ENCODE measurements at places on chromosomes 2 and 18.

GRCh38 chr2:42169874-42170521 is 845 bp downstream of the EML4 start:
- DNase-seq, result no peak

- no peak for DNase-seq
These were observed at the start of gene CCDC178 for GRCh38 chr18:33440060-33441043. Gene CCDC178 (minus strand): TSS chr18:33440721. CDS start chr18:33412088, 28,633 bp downstream.

GRCh38 chr2:10300328-10300920 is 2.3 kb upstream of the HPCAL1 start:
- DNase-seq, result no peak

DNA sequence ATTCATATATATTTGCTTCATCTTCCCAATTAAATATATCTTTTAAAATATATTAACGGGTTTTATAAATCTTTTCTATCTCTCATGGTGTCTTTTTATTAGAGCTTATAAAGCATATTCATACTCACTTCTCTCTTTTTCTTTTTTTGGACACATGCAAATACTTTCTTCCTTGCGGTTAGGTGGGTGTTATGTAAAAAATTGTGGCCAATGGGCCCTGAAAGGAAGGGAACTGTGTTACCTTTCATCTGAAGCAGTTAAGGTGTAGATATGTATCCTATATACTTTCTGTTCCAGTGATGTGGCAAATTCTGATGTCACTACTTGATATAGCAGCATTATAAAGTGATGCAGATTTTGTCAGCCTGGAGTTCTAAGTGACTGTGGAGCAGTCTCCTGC is 714.5 kb downstream of the PLCL1 start:
- no peak for DNase-seq

GRCh38 chr2:202172439-202173211 is 65.8 kb downstream of the SUMO1 start:
- no peak for DNase-seq

GRCh38 chr2:14827226-14828023 is 194.9 kb downstream of the LRATD1 start:
- DNase-seq, result no peak

DNA sequence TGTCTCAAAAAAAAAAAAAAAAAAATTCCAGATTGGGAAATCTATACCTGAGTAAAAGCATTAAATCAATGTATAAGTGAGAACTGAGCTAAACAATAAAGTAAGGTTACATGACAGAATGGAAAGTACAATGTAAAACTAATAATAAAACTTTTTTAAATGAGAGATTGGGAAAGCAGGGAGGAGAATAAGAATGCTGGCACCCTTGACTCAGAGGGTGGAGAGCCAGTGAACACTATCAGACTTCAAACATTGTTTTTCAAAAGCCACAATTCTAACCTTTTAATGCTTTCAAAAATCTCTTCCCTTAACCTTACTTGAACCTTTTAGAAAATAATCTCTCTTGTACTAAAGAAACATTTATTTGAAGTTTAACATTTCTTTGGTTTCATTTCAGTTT is 63.5 kb downstream of the TBC1D8 start:
- no peak for DNase-seq

DNA sequence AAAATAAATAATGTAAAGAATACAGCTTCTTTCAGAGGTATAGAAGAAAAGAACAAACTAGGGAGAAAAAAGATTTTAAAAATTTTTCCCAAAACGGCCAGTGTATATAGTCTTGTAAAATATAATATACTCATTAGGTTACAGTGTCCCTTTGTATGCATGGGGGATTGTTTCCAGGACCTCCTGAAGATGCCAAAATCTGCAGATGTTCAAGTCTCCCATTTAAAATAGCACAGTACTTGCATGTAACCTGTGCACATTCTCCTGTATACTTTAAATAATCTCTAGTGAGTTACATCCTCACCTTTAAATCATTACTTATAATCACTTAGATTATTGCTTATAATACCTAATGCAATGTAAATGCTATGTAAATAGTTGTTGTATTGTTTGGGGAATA is 80.6 kb upstream of the LRRTM4 start:
- no peak for DNase-seq

DNA sequence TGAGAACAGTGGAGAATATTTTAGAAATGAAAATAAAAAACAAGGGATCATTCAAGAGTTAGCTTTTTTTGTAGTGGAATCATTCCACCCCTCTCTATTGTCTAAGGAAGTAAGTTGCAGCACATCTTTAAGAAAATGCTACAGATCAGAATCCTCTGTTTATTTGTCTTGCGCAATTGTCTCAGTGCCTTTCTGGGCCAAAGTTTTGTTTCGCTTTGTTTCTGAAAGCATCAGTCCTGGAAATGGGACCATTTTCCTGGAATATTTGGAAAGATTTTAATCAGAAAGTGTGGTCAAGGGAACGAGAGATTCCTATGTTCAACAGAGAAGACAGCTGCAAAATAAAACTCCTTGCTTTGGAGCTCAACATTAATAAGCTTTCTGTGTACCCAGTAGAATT is 74.0 kb downstream of the NRXN1 start:
- DNase-seq, result no peak

- DNase-seq, result no peak
These were observed 48.3 kb upstream of the STK17B start for GRCh38 chr2:196219671-196220070.

- DNase-seq, result no peak
These were observed 210.1 kb downstream of the WDR7 start for GRCh38 chr18:56861244-56861643.

DNA sequence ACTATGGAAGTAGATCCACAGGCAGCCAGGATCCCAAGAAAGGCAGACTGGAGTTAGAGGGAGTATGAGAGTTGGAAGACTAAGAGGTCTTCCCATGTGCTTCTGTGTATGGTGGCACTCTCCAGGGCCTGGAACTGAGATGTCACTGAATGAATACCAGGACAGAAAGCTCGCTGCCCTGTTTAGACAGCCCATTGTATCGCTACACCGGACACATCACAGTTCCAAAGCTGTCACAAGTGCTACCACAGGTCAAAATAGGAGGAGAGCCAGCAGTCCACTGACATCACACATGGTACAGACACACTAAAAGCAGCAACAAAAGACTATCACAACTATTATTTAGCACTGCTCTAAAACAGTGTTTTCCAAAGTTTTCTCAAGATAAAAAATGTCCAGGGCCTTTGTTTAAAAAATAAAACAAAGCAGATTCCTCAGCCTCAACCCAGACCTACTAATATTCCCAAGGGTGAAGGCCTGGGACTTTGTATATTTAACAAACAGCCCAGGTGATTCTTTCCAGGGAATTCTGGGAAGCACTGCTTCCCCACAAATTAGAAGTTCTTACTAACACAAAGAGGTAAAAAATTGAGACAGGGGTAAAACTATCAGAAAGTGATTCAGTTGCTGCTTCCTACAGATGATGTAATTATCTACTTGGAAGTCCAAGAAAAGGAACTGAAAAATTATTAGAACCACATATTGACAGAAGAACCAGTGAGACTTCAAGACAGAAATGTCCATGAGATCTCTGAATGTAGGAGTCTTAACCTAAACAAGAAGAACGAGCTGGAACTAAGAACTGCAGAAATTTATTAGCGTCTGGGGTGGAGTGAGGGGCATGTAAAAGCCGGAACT is 116.0 kb downstream of the DTNB start:
- DNase-seq, result no peak

- no peak for DNase-seq
These were observed 586.3 kb upstream of the SALL3 start for GRCh38 chr18:78393086-78393862.

- no peak for DNase-seq
These were observed 339.8 kb downstream of the DYSF start for GRCh38 chr2:71792926-71793761.

- DNase-seq, result no peak
These were observed 93.8 kb upstream of the LDAH start for GRCh38 chr2:20916604-20917286.

- no peak for DNase-seq
These were observed 95.3 kb downstream of the MREG start for GRCh38 chr2:215917953-215918620.

DNA sequence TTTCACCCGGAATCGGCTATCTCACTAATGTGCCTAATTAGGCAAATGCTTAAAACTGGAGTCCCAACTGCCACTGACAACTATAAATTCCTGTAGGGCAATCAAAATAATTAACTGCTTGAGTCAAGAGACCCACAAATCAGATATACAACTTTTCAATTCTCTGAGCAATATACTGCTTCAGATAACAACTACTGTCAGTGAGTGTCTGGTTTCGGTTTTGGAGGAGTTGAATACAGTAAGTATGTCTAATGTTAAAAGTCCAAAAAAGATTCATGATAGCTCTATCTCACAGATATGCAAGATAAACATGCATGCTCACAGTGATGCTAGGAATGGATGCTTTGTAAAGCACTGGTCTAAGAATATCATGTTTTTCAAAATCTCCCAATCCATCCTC is 283.3 kb downstream of the NRXN1 start:
- no peak for DNase-seq

DNA sequence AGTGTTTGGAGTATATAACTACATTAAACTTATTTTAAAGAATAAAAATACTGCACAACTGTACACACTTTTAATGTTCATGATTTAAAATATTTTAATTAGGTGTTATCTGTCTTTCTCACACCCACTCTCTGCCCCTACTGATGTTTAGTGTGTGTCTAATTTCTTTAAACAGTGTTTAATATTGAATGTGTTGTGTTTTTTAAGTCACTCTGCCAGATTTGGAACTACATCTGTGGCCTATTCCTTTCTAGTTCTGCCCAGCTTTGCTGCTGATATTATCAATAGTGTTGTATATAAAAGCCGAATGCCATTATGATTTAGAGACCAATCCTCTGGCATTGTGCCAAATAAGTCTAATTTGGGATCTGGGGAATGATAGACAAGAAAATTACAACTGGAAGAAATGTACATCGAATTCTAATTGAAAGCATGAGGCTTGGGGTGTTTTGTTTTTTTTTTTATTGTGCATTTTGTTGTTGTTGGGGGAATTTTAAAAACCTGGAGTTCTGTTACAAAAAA is 398.0 kb downstream of the CPS1 start:
- DNase-seq, result no peak

- DNase-seq, result no peak
These were observed 66.6 kb upstream of the EML6 start for GRCh38 chr2:54656863-54657262.

- DNase-seq, result no peak
These were observed 50.6 kb downstream of the CD8B2 start for GRCh38 chr2:106537791-106538191.

DNA sequence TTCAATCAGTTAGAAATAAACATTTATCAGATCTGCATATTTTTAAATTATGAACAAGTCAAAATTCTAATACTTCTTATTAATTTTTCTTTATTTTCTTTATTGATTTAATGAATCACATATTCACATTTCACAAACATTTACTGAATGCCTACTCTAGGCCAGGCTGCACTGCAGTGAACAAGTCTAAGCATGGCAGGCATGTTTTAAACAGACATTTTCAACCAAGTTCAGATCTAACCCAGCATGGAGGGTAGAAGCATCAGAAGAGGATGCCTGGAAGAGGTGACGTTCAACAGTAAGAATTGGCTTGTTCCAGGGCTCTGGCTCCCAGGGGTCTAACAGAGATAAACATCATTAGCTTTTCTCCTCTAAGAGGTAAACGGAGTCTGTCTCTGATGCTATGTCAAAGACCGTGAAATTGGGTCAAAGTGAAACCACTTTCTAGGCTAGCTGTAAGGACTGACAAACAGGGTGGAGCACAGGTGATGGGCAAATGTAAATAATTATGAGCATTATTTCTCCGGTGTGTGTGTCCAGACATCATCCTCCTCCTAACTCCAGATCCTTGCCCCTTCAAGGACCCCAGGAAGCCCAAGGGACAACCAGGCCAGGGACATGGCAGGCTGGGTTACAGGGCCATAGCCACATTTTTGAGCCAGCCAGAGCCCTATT is 50.6 kb downstream of the UNC50 start:
- no peak for DNase-seq
